Skin of body (tissue), 3 donors: ENCODE measurements at places on chromosomes 2 and 18. TPM values are rescaled to one million over a fixed set of nuclear protein-coding genes. Genes with fewer than 3 reads are reported as not detected.
A peak's percentile ranks its signal among the peaks of the same experiment; 100 is the strongest.

EGR4 gene
- 0.10 TPM for total RNA-seq

SEPTIN10 gene
- total RNA-seq = 89.9 TPM

CYTIP gene
- total RNA-seq = 8.2 TPM

CCNYL1 gene
- total RNA-seq = 7.5 TPM

CXCR2 gene
- total RNA-seq = 5.2 TPM

PROKR1 gene
- 0.10 TPM for total RNA-seq

TMEM150A gene
- total RNA-seq = 3.3 TPM

UGT1A3 gene
- total RNA-seq = not detected

GRCh38 chr2:72570413-72570812, 255.4 kb downstream of the EXOC6B start:
- no peak for DNase-seq

- peak; percentile 46 for DNase-seq
Measured at GRCh38 chr2:20524412-20525040, 77.7 kb downstream of the RHOB start.

DNA sequence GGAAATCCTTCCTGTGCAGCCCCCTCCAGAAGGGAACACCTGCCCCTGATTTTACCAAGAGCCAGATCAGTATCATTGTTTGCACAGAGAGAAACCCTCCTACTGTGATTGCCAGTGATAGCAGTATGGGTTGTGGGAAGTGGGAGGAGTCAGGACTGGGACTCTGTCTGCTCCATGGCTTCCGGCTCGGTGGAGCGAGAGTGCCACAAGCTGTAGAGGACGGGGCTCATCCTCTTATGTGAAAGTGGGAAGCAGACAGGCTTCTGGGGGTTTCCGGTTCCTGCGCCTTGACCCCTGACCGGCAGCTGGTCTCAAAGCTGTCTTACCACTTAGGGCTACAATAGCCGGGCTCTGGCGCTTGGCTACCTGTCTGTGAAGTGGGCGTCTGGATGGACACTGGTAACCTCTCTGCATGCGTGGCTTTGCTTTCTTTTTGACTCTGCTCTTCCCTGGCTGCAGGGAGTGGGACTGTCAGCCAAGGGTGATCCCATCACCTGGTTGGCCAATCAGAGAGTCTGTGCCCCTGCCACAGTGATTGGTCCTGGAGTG, 79.7 kb downstream of the BCL2L11 start:
- DNase-seq = no peak

GRCh38 chr2:216860426-216861137, 718 bp upstream of the TNP1 start:
- no peak for DNase-seq

DNA sequence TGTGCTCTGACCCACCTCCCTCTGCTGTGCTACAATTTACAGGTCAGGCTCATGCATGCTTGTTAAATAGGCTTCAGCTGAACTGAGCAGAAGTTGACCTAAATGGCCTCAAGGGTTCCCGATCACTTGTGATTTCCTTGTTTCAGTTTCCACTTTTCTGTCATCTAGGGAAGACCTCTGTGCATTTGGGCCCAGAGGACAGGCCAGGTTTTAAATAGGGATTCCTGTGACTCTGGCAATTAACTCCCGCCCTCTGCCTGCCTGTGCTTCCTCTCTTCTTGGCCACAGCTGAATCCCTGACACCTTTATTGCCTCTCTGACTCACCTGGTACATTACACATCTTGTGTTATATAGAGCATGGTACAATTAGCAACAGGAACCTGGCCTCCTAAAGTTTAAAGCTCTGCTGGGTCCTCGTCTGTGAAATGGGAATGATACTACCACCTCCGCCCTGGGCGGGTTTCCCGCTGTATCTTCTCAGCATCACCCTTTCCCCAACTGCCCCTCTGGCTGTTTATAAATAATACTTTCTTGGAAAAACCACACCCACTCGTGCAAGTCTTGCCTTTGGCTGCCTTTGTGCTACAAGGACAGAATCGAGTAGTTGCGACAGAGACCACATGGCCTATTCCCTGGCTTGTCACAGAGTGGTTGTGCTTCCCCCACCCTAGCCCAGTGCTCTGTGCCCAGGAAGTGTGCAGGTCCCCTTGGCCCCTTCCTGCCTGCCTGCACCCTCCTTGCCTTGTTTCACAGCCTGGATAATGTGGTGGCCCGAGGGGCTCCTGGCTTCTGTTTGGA, 7.9 kb downstream of the CABLES1 start:
- peak; percentile 36 for DNase-seq

GRCh38 chr18:27528925-27529521, 343.9 kb upstream of the CHST9 start:
- no peak for DNase-seq

- DNase-seq = no peak
Measured at GRCh38 chr2:121754851-121755236, 607 bp upstream of the TSN start.

- no peak for DNase-seq
Measured at GRCh38 chr2:64713686-64714085, 60.0 kb upstream of the SERTAD2 start.

DNA sequence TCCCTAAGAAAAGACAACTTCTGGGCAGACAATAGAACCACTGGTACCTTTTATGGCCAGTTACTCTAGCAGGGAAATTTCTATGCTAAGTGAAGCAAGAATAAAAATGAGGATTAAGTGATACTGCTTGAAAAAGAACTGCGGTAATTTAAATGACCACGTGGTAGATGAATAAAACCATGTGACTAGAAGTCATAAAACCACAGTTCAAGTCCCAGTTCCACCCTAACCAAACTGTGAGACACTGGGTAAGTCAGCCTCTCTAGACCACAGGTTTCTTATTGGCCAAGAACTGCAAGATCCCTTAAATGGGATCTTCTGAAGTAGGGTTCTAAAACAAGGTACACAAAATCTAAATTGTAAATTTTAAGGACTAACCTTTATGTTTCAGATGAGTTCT, 12.7 kb downstream of the TMEM237 start:
- DNase-seq = no peak

- no peak for DNase-seq
Measured at GRCh38 chr2:67486041-67486796, 89.1 kb downstream of the ETAA1 start.

DNA sequence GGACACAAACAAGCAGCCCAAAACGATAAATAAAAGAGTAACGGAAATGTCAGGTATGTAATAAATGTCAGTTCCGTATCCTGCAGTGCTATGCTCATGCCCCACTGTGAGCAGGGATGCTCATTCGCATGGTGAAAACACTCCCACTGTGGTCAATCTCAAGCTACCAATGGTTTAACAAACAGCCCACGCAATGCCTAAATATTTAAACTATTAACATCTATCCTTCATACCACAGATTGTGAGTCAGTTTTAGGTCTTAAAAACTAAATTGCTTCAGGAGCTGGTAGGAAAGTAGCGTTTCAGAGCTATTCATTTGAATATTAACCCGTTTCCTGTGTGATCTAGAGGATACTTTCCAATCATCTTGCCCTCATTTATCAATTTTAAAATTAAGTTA, 207.4 kb downstream of the TCF4 start:
- no peak for DNase-seq

- no peak for DNase-seq
Measured at GRCh38 chr2:168357797-168358472, 98.1 kb upstream of the CERS6 start.

- no peak for DNase-seq
Measured at GRCh38 chr2:150859877-150860276, 372.4 kb upstream of the RND3 start.

DNA sequence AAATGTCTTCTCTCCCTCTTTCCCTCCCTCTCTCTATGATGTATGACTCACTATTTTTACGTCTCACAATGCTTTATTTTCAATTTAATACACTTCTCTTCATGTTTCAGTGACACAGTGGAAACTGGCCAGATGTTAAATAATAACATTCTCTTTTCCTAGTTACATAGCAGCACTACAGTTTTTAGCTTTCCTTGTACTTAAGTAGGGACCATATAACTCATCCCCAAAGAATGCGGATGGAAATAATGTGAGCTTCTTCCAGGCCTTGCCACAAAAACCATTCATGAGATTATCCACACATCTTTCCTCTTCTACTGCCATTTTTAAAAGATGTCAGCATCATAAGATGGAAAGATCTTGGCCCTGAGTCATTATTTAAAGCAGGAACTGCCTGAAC, 789.4 kb downstream of the LRP1B start:
- DNase-seq = peak; percentile 44

DNA sequence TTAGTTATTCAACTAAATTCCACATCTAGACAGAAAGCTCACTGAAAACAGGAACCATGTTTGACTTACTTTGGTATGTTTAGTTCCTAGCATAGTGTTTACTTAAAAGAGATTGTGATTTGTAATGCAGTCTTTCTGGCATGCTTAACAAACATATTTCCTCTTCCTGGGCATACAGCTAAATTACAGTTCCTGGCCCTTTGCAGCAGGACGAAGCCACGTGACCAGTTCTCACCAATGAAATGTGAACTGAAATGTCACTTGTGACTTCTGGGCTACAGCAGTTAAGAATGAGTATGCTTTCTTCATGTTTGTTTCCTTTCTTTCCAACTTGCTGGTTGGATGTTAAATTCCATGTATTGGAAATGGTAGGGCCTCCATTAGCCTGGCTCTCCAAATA, 330.5 kb downstream of the FIGN start:
- no peak for DNase-seq

- no peak for DNase-seq
Measured at GRCh38 chr2:119645173-119645855, 33.7 kb upstream of the TMEM177 start.

DNA sequence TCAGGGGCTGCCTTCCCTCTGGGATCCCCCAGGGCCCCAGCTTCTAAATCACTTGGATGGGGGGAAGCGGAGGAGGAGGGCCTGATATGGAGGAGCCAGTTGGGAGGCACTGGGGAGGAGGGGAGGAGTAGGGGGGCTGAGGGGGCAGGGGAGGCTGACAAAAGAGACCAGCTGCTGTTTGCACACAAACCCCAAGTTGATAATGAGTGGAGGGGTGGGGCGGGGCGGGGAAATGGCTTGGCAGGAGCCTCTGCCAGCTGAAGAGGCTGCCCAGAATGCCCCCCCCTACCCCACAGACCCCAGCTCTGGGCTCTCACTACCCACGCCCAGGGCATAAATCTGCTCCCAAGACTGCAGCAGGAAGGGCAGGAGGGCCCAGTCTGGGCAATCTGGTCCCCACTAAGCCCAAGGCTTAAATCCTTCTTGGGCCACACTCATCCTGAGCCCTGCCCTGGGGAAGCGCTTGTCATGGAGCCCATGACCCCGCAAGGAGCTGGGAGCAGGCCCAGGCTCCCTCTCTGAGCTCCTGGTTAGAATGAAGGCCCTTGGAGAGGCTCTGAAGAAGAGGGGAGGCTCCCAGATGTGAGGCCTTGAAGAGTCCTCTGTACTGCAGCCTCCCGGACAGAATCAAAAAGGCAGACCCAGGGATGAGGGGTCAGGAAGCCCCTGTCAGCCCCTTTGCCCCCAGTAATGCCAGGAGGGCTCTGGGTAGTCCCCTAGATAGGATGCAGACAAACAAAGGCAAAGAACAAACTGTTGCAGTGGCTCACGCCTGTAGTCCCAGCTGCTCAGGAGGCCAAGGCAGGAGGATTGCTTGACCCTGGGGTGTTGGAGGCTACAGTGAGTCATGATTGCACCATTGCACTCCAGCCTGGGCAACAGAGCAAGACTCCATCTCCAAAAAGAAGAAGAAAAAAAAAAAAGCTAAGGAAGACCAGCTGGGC, 24.8 kb upstream of the PTMA start:
- DNase-seq = no peak

DNA sequence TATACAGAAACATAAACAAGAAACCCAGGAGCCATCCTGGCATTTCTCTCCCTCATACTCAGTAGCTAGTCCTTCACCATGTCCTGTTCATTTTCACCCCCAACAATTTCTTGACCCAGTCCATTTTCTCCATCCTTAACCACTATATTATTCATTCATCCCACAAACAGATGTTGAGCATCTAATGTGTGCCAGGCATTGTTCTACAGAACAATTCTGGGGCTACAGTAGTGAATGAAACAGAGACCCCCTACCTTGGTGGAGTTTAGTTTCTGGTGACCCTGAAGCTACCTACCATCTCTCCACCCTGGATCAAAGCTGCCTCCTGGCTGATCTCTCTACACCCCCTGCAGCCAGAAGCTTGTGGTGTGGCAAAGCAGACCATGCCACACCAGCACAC, 27.5 kb upstream of the BZW1 start:
- DNase-seq = no peak

DNA sequence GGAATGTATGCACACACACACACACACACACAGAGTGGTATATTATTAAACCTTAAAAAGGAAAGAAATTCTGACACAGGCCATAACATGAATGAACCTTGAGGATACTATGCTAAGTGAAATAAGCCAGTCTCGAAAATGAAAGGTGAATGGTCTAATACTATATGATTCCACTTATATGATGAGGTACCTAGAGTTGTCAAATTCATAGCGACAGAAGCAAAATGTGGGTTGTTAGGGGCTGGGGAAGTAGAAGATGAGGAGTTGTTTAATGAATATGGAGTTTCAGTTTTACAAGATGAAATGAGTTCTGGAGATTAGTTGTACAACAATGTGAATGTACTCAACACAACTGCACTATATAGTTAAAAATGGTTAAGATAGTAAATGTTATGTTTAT, 118.1 kb downstream of the ABCA12 start:
- no peak for DNase-seq

GRCh38 chr2:37306024-37306423, 18.6 kb downstream of the PRKD3 start:
- no peak for DNase-seq

GRCh38 chr2:221553333-221553732, 18.8 kb downstream of the EPHA4 start:
- DNase-seq = no peak
